ENCODE measurements at places on chromosomes 13 and 19. TPM values are rescaled to one million over a fixed set of nuclear protein-coding genes. Genes with fewer than 3 reads are reported as not detected.

- no peak for DNase-seq
Observed at GRCh38 chr19:28297586-28298157, 915.3 kb downstream of the UQCRFS1 start.

The EDNRB gene
- 17.2 TPM for total RNA-seq

GRCh38 chr19:49056101-49056901 is 1.2 kb downstream of the CGB7 start:
- no peak for DNase-seq

The CYP2S1 gene
- 0.41 TPM for total RNA-seq

The NOVA2 gene
- total RNA-seq: 1.8 TPM

The ZNF101 gene
- 4.7 TPM for total RNA-seq

- peak; percentile 19 for DNase-seq
Observed at GRCh38 chr19:6015841-6016545, 38.1 kb upstream of the RANBP3 start.

DNA sequence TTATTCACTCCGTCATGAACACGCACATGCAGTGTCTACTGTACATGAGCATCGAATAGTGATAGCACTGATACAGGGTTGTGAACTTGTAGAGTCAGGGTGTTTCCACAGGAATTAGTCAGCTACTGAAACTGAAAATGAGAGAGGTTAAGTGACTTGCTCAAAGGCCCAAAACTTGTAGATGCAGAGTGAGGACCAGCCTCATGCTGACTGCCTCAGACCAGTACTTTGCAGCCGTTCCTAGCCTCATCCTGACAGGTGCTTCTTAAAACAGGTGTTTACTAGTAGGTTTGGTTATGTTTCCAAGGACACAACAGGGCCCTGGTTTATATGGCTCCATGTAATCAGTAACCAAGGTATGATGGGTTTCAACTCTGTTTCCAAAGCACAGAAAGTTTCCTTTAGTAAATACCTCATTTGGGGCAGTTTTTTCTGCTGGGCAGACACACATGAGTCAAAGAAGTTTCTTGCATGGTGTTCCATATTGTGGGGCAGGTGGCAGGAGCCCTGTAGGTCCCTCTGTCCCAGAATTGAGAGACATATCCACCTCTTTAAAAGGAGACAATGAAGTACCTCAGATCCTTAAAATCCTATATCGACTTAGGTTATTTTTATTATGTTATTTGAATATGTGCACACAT is 16.0 kb downstream of the FGF9 start:
- no peak for DNase-seq

- no peak for DNase-seq
Observed at GRCh38 chr19:30049846-30050667, 108.0 kb downstream of the URI1 start.
